Cortex of kidney (tissue), 1 donor: ENCODE measurements at places on chromosomes 5 and 9.

DNA sequence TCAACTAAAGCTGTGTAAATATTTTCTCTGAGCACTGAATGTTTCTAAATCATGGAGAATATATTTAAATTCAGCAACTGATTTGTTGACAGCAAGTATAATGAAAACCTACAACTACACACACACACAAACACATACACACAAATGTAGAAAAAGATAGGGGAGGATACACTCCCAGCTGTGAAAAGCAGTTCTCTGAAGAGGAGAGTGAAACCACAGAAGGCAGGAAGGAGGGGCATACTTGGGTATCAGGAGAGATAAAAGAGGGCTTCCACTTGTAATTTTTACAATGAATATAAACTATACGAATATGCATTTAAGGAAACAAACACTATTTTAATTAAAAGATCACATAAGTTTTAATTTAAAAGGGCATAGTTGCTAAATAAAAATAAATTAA, 227.8 kb upstream of the SLC24A2 start:
- no peak for DNase-seq

GRCh38 chr9:91179237-91180138, 182.2 kb downstream of the AUH start:
- DNase-seq = no peak

DNA sequence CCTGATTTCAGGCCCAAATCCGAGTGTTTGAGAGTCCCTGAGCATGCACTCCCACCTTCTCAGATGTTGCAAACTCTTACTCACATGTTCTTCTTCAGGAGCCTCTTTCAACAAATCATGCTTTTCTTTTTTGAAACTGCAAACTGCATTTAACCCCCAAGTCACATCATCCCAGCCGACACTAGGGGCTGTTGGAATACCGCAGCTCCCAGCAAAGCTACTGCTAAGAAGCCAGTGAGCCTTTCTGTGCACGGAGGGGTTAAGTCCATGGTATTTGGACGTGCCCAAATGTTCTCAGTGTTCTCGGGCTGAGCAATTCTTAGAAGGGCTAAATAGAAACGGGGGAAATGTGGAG, 282.9 kb downstream of the NFIB start:
- DNase-seq = no peak

DNA sequence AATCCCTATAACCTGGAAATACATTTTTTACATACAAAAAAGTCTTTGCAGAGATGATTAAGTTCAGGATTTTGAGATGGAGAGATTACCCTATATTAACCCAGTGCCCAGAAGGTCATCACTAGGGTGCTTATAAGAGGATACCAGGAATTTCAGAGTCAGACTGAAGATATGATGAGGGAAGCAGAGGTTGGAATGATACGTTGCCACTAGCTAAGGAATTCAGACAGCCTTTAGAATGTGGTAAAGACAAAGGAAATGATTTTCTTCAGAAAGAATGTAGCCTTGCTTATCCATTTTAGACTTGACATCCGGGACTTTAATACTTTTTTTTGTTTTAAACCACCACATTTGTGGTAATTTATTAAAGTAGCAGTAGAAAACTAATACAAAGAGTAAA, 2176.8 kb upstream of the C9orf72 start:
- no peak for DNase-seq

GRCh38 chr9:129480227-129480626, 140.7 kb downstream of the C9orf50 start:
- no peak for DNase-seq

GRCh38 chr9:95028853-95029219, 288.7 kb downstream of the FANCC start:
- no peak for DNase-seq

- DNase-seq = no peak
Observed at GRCh38 chr9:109689701-109690100, 90.3 kb upstream of the PALM2AKAP2 start.

DNA sequence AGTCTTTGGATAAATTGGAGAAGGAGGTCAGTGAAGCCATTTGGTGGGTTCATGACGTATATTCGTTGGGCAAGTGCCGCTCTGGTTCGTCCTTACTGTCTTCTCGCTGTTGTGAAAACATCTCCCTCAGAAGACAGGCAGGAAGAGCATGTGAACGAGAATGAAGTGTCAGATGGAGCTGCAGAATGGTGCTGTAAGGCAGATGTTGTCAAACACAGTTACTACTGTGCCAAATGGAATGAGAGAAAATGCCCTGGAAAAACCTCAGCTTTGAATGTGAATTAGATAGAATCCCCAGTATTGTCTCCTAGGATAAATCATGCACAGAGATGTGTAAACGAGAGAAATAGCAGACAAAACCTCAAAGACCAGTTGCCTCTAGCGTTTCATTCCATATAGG, 121.5 kb downstream of the CAMK4 start:
- DNase-seq = no peak
